ENCODE measurements at places on chromosomes 2 and 18.

DNA sequence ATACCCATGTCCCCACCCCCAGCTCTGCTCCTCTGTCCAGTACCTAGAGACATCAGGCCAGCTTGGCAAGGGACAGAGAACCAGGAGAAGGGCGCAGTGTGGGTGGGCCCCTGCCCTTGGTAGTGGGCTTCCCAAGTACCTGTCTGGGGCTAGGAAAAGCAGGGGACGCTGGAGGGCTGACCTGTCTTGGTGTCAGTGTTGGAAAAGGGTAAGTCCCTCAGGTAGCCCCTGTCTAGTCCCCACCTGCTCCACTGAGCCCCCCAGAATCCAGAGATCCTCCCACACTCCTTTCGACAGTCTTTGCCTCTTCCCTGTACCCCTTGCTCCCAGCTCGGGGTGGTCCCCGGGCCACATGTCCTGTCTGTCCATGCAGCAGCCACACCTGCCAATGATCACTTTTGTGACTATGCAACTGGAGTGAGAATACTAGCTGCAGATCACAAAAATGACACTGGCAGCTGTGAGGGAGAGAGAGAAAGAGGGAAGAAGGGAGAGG lies 14.6 kb downstream of the DNAJB2 start:
- no peak for DNase-seq

DNA sequence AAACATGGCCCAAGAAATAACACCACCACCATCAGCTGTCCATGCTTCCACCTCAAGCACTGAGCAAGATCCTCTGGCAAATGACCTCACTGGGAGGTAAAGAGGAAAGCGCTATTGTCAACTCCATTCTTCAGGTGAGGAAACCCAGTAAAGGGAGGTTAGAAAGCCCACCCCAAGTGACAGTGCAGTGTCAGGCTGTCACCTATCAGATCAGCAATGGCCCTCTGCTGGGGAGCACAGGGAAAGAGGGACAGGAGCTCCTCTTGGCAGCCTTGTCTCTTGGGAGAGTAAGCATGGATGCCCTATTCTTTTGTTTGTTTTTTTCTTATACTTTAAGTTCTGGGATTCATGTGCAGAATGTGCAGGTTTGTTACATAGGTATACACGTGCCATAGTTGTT lies 104.3 kb upstream of the DAPL1 start:
- no peak for DNase-seq

DNA sequence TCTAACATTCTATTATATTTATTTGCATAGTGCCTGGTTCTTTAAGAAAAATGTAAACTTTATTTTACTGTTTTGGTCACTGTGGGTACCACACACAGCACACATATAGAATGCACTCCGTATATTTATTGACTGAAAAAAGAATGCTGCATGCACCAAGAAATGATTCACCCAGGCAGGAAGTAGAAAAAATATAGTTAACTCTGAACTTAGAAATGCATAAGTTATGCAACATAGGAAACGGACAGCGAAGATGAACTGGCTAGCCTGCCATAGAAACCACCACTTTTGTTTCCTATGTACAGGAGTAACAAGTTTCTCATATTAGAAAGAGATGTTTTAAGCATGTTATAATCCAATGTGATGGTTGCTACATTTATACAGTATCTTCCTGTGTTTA lies 635.8 kb downstream of the DSC3 start:
- DNase-seq, result no peak

DNA sequence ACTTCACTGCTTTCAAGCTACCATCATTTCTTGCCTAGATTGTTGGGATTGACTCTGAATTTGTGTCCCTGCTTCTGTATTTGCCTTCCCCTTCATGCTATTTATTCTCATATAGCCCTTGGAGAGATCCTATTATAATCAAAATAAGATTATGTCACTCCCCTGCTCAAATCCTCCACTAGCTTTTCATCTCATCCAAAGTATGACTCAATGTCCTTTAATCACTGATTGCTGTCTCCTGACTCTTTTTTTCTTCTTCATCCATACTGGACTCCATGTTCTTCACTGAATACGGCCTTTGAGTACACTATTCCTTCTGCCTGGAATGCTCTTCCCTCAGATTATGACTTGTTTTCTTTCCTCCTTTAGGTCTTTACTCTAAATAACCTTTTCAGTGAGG lies 5.0 kb downstream of the RBKS start:
- no peak for DNase-seq

DNA sequence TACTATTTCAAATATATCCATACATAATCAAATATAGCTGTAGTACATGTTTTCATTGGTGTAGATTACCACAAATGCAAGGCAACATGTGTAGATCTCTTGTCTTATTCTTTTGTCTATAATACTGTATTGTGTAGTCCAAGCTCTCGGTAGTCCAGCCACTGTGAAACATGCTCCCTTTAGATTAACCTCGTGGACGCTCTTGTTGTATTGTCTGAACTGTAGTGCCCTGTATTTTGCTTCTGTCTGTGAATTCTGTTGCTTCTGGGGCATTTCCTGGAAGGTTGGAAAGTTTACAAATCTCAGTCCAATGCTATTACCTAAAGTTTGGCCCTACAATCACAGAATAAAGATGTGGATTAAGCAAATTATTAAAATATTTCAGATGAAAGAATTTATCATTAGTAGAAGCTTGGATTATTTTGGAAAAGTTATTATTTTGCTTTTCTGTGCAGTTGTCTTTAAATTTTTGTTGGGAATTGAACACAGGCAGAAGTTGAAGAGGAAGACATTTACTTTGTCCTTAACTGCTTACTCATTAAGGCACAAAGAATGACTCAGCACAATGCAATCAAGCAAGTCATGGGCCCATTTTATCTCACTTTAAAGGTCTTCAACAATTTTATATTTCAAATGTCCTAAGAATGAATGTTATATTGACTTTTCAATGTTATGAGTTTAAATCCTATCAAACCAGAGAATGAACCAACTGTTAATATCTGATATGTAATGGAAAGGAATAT lies 103.4 kb upstream of the CAVIN2 start:
- no peak for DNase-seq

DNA sequence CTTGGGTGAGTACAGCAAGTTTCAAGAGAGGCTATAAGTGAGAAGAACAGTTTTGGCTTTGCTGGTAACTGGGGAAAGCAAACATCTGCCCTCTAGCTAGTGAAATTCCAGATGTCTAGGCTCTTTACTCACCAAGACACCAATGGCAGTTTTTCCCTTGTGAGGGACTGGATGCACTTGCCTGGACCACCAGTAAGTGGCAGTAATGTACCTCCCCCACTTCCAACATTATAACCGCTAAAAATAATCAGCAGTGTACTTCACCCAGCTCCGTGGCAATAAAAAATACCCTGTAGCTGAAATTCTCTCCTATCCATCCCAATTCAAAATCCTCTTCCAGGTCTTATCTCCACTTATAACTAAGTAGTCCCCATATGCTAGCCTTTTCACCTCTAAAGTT lies 383.9 kb downstream of the ARHGAP15 start:
- no peak for DNase-seq

DNA sequence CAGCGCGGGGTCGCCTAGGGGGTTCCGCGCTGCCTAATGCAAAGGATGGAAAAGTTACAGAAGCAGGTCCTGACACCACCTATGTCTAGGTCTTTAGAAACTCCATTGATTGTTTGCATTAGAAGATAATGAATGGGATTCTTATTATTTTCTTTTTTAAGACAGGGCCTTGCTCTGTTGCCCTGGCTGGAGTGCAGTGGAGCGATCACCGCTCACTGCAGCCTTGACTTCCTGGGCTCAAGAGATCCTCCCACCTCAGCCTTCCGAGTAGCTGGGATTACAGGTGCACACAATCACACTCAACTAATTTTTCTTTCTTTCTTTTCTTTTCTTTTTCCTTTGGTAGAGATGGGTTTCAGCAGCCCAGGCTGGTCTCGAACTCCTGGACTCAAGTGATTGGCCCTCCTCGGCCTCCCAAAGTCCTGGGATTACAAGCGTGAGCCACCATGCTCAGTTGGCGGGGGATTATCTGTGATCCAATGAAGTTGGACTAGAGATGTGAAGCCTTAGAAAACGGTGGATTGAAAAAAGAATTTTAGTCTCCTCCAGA lies 761 bp upstream of the IDH1 start:
- no peak for DNase-seq

DNA sequence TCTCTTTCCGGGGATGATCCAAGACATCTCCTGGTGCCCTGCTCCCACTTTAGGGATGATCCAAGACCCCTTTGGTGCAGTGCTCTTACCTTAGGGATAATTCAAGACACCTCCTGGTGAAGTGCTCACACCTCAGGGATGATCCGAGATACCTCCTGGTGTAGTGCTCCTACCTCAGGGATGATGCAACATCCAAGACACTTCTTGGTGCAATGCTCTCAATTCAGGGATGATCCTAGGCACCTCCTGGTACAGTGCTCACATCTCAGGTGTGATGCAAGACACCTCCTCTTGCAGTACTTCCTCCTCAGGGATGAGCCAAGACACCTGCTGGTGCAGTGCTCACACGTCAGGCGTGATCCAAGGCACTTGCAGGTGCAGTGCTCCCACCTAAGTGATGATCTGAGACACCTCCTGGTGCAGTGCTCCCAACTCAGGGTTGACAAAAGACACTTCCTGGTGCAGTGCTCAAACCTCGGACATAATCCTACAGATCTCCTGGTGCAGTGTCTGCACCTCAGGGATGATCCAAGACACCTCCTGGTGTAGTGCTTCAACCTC lies 122.3 kb downstream of the ASB1 start:
- no peak for DNase-seq

DNA sequence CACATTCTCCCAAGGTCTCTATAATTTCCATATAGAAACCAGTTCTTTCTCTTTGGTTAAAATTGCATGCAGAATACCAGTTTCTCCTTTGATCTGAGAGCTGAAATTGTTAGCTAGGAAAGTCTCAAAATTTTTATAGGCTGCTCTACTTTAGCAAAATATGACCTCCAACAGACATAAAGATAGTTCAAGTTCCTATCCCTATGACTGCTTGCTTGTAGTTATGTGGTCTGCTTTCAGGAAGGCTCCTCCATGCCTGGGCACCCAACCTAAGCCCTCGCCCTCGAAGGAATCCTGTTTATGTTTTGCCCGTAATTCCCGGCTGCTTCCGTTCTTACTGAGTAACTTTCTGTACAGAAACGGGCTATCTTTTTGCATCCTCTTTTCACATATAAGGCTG lies 28.0 kb upstream of the LTBP1 start:
- no peak for DNase-seq

DNA sequence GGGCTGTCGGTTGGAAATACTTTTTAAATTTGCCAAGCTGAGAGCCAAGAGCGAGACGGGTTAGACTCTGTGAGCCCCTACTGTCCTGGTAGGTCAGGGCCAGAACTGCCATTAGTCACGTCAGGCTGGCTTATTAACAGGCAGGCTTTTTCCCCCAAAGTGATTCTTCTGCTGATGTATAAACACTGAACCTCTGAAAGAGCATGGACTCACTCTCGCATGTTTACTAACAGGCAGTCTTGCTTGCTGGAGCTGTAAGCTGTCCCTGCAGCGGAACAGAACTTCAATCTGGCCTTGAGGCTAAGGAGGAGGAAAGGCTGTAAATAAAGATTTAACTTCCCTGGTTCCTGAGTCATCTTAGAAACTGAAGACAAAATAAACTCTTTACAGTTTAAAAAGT lies 288.4 kb downstream of the PIEZO2 start:
- DNase-seq, result no peak

- DNase-seq, result no peak
These were observed 473.9 kb upstream of the SYT4 start for GRCh38 chr18:43751203-43751602.

GRCh38 chr18:11714244-11714918 lies 25.3 kb downstream of the GNAL start:
- DNase-seq, result no peak

GRCh38 chr2:168780669-168781071 lies 21.8 kb upstream of the NOSTRIN start:
- DNase-seq, result no peak

GRCh38 chr2:3729055-3729448 lies 25.7 kb downstream of the DCDC2C start:
- DNase-seq, result no peak

- no peak for DNase-seq
These were observed 66.5 kb downstream of the SLC40A1 start for GRCh38 chr2:189514104-189514503.

DNA sequence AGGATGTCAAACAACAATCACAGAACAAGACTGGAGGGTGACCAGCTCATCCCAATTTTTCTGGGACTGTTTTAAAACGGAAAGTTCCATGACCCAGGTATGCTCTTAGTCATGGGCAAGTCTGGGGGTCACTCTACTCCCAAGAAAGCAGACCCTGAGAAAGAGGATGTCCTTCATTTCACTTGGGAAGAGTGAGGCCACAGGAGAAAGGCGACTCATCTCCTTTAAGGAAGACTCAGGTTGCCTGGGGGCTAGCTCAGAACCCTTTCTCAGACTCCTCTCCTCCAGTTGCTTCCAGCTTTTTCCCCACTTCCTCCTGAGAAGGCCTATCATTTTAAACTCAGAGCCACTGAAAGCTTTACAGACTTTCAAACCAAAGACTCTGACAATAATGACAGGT lies 9.3 kb downstream of the RNF152 start:
- DNase-seq, result no peak

Measured in stimulated activated CD4-positive, alpha-beta T cell treated with anti-CD3 and anti-CD28 coated beads, Interleukin-1b, Interleukin-23, amount 100 ng/mL, for 1 hour (primary cell).